ENCODE measurements at places on chromosomes 4 and X.

GRCh38 chr4:101033986-101034385 lies 313.3 kb downstream of the PPP3CA start:
- DNase-seq: no peak

DNA sequence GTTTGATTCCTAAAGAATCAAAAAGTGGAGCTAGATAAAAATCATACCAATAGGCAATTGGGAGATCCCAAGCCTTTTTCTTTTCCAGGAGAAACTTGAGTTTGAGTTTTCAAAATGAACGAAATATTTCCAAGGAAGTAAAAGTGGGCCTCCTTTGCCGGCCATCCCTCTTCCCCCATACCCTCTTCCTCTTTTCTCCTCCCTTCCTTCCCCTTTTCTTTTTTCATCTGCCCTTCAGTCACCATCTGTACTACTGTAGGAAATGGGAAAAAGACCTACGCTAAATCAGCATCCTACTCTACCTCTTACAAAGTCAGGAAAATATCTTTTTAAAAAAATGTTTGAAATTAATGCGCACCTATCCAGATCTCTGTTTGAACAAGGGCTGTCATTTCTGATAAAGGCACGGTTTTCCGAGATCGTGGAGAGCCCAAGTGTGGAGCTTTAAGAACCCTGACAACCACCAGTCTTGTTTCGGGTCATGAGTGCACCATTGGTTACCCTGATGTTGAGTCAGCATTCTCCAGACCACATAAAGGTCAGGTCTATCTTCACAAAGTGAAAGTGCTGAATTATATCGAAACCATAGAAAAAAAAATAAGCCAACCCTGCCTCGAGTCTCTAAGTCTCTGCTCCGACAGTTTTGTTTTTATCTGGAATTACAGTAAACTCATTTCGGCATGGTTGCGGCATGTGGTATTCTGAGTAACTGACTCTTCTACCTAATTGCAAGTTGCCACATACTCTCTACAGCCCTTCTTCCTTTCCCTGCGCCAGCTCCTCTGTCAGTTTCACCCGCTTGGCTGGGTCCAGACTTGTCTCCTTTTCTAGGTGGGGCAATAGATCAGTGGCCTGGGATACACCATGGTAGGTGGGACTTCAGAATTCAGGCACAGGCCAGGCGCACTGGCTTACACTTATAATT lies 140.2 kb upstream of the KLF3 start:
- no peak for DNase-seq

GRCh38 chr4:68673143-68673542 lies 2.7 kb upstream of the UGT2B15 start:
- no peak for DNase-seq

DNA sequence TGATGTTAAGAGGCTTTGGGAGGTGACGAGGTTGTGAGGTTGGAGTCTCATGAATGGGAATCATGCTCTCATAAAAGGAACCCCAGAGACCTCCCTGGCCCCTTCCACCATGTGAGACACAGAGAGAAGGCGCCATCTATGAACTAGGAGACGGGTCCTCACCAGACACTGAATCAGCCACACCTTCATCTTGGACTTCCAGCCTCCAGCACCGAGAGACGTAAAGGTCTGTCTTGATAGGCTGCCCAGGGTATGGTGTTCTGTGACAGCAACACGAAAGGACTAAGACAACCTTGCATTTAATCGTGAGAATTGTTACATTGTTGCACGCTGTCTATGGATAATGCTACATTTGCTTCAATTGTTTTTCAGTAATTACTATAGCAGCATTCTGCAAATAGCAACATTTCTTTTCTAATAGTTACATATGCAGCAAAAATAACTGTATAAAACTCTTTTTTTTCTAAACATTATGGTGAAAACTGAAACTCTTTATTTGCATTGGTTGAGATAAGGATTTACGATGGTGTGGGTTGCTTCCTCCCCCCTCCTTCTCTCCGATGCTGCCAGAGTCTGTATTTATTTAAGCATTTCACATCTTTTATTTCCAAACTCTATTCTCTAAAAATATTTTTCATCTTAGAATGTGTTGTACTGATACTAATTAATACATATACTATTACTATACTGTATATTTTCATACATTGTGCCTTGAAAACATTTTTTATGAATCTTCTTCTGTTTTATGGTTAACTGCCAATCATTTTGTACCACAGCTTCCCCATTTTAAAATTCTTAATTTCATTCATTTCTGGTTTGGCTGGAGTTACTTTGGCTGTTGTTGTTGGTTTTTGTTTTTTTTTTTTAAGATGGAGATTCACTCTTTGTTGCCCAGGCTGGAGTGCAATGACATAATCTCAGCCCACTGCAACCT lies 26.4 kb upstream of the AKAP17A start:
- DNase-seq: no peak

- DNase-seq: no peak
Measured at GRCh38 chr4:139619644-139620043, 46.0 kb upstream of the MGST2 start.

- DNase-seq: no peak
Measured at GRCh38 chrX:39616098-39616729, 481.5 kb downstream of the BCOR start.

DNA sequence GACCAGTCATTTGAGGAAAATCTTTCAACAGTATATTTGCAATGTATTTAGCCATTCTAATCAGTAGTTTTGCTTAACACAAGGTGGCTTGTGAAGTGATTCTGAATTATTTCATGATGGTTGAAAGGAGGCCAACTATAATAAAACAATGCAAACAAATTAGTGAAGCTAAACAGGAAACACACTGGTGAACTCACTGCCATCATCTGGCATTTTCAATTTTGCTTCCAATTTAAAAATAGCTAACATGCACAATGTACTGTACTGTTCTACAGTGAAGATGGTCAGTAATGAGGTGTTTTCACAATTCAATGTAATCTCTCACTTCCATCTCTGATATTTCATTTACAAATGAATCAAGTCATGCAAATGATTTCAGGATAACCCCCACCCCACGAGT lies 31.1 kb downstream of the PGRMC2 start:
- no peak for DNase-seq

DNA sequence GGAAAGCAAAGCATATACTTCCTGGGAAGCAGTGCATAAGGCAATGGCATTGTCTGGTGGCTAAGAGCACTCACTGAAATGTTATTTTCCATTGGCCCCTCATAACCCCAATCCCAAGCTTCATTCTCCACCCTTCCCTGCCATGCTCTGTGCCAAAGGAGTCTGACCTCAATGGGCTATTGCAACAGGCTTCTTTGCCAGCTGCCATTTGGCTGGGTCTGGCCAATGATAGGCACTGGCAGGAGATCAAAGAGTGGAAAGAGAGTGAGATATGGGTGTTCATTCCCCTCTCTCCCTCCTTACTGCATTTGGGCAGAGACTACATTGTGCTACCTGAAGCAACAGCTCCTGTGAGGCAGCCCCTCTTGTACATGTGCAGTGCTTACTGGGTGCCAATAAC lies 51.5 kb downstream of the LHFPL1 start:
- no peak for DNase-seq

DNA sequence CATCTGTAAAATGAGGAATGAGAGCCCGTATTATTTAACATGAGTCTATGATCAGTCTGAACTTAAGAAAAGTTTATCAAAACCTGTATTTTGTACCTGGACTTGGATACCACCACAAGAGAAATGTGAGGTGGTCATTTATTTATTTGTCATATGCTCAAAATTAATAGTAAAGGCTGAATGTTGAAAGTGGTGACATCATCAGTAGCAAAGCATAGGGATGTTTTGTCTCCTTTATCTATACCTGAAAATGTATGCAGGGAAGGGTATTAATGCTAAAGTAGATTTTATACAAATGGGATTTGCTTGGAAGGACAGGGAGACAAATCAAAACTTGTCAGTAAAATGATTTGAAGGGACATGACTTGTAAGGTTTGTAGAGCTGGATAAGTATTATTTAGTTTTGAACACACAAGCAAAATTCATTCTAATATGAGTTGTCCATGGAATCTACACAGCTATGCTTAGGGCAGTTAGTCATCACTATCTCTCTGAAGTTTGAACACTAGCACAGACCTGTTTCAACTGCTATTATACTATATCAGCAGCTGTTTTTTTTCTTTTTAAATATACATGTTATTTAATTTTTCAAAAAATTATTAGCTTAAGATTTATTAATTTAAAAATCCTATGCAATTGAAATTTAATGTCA lies 52.4 kb upstream of the GUCY1A1 start:
- DNase-seq: no peak

- no peak for DNase-seq
Measured at GRCh38 chr4:49018718-49019295, 32.7 kb downstream of the CWH43 start.

- peak; percentile 82 for DNase-seq
Measured at GRCh38 chr4:124111922-124112321, 600.6 kb downstream of the ANKRD50 start.

GRCh38 chrX:64975989-64976672 lies at the start of gene ZC4H2:
Gene ZC4H2, minus strand, starts transcription at chrX:64976450. Its CDS starts 73 bp downstream, at chrX:64976377.
- DNase-seq: peak; percentile 78

Data from fibroblast of skin of scalp (primary cell).